ENCODE measurements at places on chromosomes 4 and X.

DNA sequence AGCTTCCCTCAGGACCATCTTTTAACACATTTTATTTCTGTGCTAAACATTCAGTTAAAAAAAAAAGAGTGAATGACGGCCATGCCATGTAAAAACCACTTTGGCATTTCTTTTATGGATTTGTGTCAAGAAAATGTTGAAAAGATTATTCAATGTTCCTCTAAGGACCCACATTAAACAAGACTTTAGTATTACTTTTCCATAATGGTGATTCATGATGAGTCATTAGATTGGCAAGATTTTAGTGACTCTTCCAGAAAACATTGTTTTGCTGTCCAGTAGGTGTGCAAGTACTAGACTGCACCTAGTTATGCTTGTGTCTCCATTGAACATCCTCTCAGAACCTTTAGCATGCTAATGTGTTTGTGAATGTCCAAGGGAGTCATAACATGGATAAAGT lies 748.6 kb downstream of the STPG2 start:
- no peak for DNase-seq

- no peak for DNase-seq
These were observed 210.0 kb downstream of the HS3ST1 start for GRCh38 chr4:11218692-11219091.

- no peak for DNase-seq
These were observed 75.5 kb downstream of the NSUN7 start for GRCh38 chr4:40825014-40825838.

- no peak for DNase-seq
These were observed 280.6 kb downstream of the PPP3CA start for GRCh38 chr4:101066626-101067170.

- no peak for DNase-seq
These were observed 775 bp upstream of the YIPF6 start for GRCh38 chrX:68498044-68498507.

- DNase-seq = no peak
These were observed 54.7 kb downstream of the HOPX start for GRCh38 chr4:56626420-56626819.

- DNase-seq = peak; percentile 33
These were observed 34.4 kb downstream of the TMSB4X start for GRCh38 chrX:13009273-13009672.

DNA sequence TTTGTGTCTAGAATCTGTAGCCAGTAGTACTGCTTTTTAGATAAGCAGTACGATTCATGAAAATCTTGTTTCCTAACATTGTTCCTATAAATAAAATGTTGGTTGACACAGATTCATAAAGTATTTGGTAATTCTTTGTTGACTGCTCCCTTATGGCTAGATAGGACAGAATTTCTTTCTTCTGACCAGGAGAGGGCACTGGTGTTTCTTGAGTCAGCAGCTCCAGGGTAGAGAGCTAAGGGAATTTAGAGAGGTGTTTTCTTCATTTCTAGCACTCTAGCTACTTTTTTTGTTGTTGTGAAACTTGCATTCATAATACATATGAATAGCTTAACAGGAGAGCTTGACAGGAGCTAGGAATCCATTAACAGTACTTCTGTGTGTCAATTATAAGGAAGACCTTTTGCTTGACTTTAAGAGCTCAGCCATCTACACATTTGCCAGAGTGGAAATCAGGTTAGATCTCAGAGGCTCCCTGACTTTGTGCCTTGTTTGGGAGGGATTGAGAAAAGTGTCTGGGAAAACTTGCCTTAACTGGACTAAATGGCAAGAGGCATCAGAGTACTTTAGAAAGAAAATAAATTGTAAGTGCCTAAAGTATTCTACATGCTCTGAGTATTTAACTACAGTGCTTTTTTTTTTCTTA lies 756.1 kb downstream of the SH3BGRL start:
- no peak for DNase-seq

DNA sequence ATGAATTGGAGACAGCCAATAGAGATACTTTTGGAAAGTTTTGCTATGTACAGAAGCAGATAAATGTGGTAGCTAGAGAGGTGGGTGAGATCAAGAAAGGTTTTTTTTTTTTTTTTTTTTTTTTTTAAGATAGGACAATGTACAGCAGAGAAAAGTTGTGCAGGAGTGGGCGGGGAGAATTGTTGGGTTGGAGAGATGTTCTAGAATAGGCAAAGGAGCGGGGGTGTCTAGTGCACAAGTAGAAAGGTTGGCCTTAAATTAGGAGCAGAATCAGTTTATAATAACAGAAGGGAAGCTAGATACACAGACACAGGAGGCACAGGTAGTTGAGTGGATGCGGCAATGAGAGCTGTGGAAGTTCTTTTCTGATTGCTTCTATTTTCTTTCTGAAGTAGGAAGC lies 66.2 kb upstream of the PGK1 start:
- no peak for DNase-seq

GRCh38 chr4:168433571-168433970 lies 46.7 kb downstream of the DDX60L start:
- DNase-seq = no peak

GRCh38 chr4:73929278-73929677 lies 52.5 kb downstream of the PF4 start:
- no peak for DNase-seq

GRCh38 chr4:89837993-89838390 lies 1.0 kb upstream of the SNCA start:
- DNase-seq = peak; percentile 10

GRCh38 chr4:164169591-164169990 lies 584.3 kb upstream of the SMIM31 start:
- no peak for DNase-seq

- DNase-seq = no peak
These were observed 99.8 kb downstream of the PJA1 start for GRCh38 chrX:69065451-69065850.

DNA sequence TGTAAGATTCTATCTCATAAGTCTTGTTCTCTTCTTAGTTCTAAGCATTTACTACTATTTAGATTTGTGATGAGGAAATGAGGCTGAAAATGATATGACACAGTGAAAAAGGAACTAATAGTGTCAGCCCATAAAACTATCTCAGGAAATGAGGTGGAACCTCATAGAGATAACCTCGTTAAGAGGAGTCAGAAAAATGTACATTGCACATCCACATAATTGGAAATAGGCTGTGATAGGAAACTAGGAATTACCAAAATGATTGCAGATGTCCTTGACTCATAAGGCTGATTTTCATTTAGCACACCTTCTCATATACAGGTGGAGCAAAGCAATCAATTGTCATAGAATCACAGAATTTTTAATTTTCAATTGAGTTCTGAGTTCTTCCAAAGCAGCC lies 26.8 kb downstream of the ANXA10 start:
- no peak for DNase-seq

DNA sequence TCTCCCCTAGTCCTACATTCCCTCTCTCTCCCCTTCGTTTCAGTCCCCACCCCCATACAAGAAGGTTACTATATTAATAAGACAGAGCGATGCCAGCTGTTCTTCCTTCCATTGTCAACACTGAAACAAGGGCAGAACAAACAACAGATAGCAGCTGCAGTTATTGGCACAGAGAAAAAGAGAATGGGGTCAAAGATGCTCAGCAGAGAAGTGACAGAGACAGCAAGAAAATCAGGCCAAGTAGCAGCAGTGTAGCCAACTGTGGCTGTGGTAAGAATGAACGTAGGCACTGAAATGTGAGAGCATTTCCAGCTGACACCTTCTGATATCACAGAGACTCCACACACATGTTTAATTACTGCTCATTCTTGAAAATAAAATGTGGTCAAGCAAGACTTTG lies 641.8 kb downstream of the FSTL5 start:
- DNase-seq = no peak

DNA sequence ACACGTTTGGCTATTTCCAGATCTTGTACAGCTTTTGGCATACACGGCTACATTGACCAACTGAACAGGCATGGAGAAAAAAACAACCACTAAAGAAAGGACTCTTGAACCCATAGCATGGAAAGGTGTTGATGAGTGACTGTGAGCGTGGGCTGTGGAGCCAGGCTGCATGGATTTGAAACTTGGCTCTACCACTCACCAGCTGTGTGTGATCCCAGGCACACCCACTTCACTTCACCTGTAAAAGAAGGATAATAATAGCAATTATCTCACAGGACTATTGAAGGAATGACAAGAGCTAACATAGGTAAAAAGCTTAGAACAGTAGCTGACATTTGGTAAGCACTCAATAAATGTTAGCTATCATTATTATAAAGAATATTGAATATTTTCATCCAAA lies 301.7 kb upstream of the CPEB2 start:
- DNase-seq = no peak

DNA sequence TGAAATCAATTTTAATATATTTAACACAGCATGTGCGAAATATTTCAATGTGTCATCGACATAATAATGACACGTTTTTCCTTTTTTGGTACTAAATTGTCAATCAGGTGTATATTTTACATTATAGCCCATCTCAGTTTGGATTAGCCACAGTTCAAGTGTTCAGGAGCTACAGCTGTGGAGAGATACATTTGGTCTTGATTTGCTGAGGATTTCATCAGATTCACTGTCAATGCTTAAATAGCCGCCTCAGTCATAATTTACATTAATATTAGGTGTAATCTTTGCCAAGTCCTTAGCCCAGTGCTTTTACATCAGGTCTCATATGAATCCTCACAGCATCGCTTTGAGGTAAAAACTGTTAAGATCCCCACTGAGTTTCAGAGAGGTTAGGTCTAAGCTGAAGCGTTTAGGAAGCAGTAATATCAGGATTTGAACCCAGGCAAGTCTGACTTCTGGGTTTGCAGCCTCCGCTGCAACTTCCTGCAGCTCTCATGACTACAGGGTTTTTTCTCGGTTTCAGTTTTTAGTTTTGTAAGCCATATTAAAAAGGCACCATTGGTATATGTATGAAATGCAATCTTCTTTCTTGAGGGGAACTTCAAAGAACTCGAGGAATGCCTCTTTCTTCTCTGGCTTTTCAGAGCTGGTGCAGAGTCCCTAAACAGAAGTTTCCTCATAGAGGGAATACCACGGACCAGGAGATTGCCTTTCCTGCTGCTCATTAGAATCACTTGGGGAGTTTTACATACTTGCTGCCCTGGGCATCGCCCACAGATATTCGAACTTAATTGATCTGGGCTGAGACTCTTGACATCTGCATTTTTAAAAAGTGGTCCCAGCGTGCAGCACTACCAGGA lies 6.4 kb downstream of the MTM1 start:
- no peak for DNase-seq

- DNase-seq = peak; percentile 27
These were observed 128.7 kb upstream of the GALNT7 start for GRCh38 chr4:173039617-173040577.

GRCh38 chr4:1216076-1216614 lies 32.8 kb downstream of the CTBP1 start:
- no peak for DNase-seq

DNA sequence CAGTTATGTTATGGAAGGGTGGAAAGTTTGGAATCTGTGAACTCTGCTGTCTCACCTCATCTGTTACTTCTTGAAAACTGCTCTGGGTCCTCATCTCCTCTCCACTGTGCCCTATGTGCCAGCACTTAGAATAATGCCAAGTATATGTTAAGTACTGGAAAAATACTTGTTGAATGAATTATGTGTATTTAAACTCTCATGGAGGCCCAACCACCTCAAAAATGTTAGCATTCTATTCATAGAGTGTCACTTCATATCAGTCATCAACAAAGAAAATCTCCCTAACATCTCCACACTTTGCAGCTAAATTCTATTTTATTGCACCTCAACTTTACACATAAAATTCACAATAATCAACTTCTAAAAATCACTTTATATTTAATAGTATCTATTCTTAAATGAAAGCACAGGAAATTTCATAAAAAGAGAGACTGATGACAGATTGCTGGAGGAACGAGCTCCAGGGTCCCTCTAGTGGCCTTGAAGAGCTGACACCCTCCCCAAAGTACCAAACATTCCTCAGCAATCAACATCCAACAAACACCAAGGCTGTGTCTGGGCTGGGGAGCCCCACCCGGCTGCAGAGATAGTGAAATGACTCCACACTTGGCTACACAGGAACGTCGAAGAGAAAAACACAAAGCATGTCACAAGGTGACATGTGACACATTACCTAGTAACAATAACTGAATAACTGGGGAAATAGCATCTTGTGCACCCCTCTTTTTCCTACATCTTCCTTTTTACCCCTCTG lies 45.8 kb downstream of the SLC39A8 start:
- peak; percentile 12 for DNase-seq

DNA sequence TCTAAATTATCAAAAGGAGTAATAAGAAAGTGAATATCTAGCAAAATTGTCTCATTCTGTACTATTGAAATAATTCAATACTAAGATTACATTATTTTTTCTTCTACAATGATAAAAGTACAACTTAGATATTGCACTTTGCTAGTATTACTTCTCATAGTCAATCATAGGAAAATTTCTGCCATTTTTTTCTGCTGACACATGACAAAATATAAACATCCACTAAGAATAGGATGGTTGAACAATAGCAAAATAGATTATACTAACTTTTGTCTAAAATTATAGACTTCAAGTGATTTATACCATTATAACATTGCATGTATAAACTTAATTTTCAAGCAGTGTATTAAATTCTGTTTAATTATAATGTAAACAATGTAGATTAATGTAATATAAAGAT lies 540.2 kb downstream of the PDHA2 start:
- DNase-seq = no peak

DNA sequence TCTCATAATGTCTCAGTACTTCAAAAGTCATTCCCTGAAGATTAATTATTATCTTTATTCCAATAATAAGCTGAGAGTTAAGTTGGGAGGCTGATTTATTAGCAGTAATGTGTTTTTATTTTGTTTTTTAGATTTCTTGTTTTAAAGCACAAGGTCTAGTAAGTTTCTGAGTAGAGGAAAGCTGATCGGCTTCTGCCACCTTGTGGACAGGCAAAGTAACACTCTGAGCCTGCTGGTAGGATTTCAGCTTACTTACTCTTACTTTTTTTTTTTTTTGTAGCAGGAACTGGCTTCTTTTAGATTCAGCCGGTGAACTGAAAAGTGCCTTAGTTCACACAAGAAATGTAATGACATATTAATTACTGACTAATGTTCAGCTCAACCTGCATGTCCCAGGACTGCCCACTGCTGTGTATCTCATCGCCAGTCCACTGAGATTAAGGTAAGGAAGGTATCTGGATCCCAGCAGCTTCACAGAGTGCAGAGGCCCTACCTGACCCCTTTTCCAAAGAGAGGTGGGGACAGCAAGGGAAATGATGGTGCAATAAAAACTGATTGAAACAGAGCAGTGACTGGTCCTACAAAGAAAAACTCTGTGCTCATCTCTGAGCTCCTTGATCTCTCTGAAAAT lies 126.5 kb downstream of the ADGRA3 start:
- peak; percentile 37 for DNase-seq

DNA sequence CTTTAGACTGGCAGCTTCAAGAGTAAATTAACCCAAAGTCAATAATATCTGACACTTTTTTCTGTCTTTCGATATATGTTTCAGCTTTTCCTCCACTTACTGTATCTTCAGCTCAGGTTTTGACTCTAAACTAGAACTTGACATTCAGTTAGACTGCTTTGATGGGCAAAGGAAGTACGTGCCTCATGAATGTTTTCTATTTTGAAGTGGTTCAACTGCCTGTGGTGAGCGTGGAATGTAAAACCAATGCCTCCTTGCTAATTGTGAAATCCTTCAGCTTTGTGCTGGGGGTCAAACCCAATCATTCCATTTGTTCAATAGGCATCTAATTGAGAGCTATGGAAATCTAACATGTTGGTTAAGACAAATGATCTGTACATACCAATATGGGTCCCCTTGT lies 857.0 kb upstream of the HTR2C start:
- DNase-seq = no peak

Data from NCI-H446 treated with DMSO at 0.1 percent for 48 hours (cell line).